Cardiac septum (tissue), 1 donor: ENCODE measurements at places on chromosomes 6 and 20. TPM values are rescaled to one million over a fixed set of nuclear protein-coding genes. Genes with fewer than 3 reads are reported as not detected.

DNA sequence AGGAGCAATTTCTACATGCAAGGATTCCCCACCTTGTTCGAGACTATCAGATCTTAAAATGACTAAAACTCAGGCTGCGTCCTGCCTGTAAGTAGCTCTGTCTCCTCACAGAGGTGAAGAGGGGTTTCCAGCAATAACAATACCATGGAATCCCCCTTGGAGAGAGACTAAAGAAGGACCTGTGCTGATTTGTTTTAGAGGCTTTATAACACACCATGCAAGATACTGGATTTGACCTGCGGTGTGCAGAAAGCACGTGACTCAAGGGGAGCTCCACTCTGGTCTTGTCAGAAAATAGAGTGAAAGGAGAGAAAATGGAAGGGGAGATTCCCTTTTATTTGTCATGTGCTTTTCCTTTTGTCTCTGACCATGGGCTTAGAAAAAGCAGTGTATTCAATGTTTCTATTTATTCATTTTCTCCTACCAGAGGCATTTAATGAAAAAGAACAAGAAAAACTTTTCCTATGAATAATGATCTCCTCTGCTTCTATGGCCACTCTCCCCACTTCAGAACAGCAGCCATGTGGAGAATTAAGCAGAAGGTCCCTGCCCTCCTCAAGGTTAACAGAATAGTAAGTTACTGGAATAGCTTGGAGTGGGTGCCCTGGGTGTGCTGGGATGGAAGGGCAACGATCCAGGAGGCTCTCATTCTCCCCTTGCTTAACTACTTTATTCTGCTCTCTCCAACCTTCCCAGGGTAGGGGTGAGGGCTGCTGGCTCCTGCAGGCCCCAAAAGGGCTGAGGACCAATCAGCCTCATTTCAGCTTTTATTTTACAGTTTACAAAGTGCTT lies 19.2 kb upstream of the MRPS10 start:
- no peak for DNase-seq

- peak; percentile 89 for DNase-seq
Measured at GRCh38 chr20:47205577-47206123, 150.8 kb downstream of the ZMYND8 start.

The HLA-DQB1 gene
- total RNA-seq = 3.7 TPM

The PRDM13 gene
- total RNA-seq = not detected

- DNase-seq = peak; percentile 80
Measured at GRCh38 chr6:170279977-170280688, 10.7 kb downstream of the DLL1 start.

DNA sequence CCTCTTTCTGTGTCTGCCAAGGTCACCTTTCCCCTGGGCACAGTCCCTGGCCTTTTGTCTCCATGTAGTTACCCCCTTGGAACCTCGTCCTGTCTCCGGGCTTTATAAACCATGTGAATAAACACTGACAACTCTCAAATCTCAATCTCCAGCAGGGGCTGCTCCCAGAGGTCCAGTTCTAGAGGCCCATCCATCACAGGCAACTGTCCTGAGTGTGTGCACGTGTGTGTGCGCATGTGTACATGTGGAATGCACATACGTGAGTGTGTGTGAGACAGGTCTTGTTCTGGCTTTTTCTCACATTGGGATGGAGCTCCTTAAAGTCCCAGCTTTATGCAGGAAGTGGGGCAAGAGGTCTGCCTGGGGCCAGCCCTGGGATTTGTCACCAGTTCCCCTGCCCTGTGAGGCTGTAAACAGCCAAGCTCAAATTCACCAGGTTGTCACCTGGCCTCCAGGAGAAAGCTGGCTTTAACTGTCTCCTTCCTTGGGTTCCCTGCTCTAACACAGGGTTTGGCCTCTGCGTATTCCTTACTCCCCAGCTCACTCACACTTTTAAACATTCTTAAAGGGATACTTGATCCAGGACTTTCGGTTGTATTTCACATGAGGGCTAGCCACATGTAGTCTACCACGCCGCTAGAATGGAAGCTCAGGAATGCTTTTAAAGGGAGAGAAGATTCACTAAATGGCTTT lies 42.7 kb downstream of the RAMACL start:
- DNase-seq = no peak

DNA sequence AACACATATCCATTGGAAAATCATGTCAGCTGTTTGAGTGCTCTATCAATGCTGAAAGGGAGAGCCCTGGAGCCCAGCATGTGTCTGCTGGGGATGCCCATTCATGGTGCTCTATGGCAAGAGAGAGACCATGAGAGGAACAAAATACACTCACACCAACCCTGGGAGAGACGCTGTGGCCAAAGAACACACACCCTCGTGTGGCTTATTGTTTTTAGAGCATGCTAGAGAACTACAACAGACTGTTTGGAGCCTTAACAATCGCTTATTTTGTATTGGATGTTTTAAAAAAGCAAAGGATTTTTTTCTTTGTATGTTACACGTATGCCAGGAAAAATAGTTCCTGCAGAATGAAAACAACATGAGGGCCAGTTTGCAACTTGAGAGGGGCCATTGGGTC lies 151.0 kb downstream of the SLC24A3 start:
- no peak for DNase-seq

- DNase-seq = no peak
Measured at GRCh38 chr6:151109361-151109760, 130.4 kb upstream of the AKAP12 start.

DNA sequence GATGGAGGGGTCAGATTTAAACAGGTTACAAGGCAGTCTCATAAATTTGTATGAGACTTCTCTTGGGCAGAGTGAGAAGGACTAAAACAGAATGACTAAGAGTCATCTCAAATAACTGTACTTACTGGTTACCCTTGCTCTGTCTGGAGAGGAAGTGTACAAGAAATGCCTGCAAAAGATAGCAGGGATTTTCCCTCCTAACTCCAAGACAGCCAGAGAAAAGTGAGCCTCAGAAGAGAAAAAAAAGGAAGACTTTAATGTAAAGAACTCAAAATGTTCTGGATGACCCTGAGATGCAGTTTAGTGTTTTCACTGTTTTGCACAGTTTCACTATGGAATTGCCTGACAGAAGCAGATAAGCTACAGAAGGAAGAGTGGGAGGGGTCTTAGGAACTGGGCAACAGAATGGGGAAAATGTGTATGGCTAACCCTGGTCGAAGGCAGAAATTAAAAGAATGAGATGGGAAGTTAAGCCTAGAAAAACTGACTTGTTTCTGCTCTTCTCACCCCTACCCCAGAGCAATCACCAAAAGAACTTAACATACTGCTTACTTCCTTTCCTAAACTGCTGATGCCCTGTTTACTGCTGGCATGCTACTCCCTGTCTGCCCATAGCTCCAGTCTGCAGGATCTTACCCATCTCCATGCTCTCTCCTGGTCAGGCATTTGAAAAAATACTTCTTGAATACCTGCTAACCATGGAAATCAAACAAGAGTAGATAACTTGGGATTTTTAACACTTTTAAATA lies 98.1 kb upstream of the MARCKS start:
- DNase-seq = no peak

The FOXS1 gene
- total RNA-seq = 6.1 TPM

DNA sequence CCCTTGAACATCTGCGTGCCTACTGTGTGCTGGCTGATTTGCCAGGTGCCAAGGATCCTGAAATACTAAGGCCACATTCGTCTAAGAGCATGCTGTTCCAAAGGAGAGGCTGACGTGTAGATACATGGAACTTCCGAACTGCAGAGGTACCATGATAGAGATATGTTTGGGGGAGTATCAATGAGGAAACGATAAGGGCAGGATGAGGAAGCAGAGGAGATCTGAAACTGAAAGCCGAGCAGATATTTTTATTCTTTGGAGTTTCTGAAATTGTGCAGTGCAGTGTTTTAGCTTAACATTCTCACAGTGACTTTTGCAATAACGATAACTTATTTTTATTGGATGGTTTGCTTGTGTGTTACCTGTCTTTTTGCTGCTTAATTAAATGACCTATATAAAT lies 24.3 kb downstream of the BMP6 start:
- DNase-seq = no peak

DNA sequence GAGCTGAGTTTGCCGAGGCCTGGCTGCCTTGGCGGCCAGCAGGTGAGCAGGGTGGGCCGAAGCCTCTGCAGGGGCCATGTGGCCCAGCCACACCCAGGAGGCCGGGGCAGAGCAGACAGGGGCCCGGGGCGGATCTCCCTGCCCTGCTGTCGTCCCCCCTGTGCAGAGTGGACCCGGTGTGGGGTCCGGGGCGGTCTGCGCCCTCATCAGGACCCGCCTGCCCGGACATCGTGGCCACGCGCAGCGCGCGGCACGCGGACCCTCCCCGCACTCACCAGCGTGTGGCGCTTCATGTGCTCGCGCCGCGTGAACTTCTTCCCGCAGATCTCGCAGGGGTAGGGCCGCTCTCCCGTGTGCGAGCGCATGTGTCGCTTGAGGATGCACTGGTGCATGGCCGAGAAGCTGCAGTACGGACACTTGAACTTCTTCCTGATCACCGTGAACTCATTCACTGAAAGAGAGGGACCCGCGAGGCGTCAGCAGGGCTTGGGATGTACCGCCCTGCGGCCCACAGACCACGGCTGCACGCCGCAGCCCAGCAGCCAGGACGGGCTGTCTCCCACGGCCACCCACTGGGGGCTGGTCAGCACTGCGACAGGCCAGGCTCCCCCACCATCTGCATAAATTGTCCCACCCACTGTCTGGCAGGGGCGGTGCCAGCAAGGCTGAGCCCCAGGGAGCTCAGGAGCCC lies 13.0 kb downstream of the SLC2A4RG start:
- no peak for DNase-seq

- no peak for DNase-seq
Measured at GRCh38 chr20:50037123-50037522, 54.3 kb downstream of the SNAI1 start.

GRCh38 chr6:25279748-25280343 lies 672 bp downstream of the CARMIL1 start:
- DNase-seq = no peak

The TSHZ2 gene
- 7.5 TPM for total RNA-seq

The POPDC3 gene
- total RNA-seq = 35.1 TPM

DNA sequence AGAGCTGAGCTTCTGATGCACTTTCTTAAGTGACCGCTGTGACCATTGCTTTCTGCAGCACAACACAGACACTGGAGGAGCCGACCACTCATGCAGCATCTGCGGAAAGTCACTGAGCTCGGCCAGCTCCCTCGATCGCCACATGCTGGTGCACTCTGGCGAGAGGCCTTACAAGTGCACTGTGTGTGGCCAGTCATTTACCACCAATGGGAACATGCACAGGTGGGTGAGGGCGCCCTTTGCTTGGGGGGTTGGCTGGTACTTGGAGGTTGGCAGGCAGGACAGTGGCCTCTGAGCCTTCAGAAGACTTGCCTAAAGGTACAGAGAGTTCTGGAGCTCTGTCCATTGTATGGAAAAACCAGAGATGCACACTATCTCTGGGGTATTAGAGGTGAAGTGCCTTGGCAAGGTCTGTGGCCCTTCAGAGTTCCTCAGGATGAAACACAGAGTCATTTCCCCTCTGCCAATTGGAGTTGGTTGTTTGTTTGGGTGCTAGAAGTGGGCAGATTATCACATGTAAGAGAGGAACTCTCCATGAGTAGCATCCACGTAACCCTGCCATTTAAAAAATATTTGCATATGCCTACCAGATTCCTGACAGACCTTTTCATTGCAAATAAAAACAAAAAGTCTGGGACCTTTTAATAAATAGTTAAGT lies 81.5 kb downstream of the RREB1 start:
- no peak for DNase-seq

GRCh38 chr20:3693376-3693775 lies 11.6 kb upstream of the ADAM33 start:
- DNase-seq = no peak

GRCh38 chr6:2651536-2651935 lies 99.2 kb downstream of the MYLK4 start:
- DNase-seq = no peak

The DEFB124 gene
- not detected for total RNA-seq

DNA sequence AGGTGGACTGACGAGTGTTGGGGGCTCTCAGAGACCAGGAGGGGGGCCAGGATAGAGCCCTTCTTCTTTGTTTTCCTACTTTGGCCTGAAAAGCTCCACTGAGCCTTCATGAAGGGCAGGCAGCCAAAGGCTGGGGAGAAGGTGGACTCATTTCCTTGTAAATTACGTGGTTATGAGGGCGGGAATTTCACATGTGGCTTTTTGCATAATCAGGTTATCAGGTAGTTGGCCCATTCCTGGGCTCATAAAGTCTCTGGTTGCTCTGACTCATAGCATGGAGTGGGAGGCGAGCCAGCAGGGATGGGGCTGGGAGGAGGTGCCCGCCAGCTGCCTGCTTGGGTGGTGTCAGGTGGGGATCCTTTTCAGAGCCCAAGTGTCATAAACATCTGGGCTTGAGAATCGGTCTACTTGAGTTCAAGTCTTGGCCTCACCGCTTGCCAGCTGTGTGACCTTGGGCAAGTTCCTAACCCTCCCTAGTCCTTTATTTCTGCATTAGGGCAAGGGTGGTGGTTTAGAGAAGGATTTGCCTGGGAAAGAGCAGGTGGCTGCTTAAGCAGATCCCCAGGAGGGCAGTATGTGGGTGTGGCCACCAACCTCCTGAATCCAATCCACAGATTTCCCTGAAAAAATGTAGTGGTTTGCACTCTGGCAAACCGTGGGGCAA lies 26.5 kb upstream of the RNF24 start:
- no peak for DNase-seq

GRCh38 chr6:167393731-167394130 lies 68.8 kb downstream of the TTLL2 start:
- DNase-seq = no peak

- no peak for DNase-seq
Measured at GRCh38 chr6:63817492-63818050, 182.0 kb downstream of the PHF3 start.

GRCh38 chr20:54091120-54091480 lies 20.7 kb upstream of the BCAS1 start:
- DNase-seq = no peak

The C6orf52 gene
- total RNA-seq = 1.7 TPM

GRCh38 chr6:149455031-149455732 lies 29.6 kb downstream of the ZC3H12D start:
- no peak for DNase-seq
